ENCODE measurements at places on chromosomes 7 and 10.

- no peak for DNase-seq
Measured at GRCh38 chr10:63133821-63134557, 861 bp downstream of the NRBF2 start.

- peak; percentile 74 for DNase-seq
Measured at GRCh38 chr10:43857206-43857930, 208.7 kb upstream of the ZNF32 start.

- DNase-seq = no peak
Measured at GRCh38 chr10:126016156-126016805, 119.9 kb downstream of the FANK1 start.

DNA sequence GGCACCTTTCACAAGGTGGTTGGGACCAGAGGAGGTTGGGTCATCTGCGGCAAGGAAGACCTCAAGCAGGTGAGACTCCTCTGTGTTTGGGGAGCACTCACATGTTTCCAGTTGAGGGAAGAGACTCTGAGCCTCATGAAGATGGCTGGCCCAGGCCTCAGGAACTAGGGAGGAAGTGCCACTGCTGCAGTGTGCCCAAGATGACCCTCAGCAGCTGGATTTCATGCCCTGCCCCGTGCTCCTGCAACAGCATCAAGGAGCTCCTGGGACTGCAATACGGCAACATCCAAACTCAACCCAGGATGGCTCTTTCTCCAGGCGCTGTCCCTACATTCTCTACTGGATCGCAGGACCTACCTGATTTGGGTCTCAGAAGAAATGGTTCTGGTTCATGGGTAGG is 73.8 kb downstream of the GOLGA7B start:
- DNase-seq = no peak

- peak; percentile 57 for DNase-seq
Measured at GRCh38 chr7:46071076-46071475, 150.0 kb upstream of the IGFBP3 start.

- no peak for DNase-seq
Measured at GRCh38 chr10:71213761-71214440, 1.5 kb downstream of the UNC5B start.

GRCh38 chr7:75546237-75547015 is 54.3 kb downstream of the SPDYE5 start:
- no peak for DNase-seq

DNA sequence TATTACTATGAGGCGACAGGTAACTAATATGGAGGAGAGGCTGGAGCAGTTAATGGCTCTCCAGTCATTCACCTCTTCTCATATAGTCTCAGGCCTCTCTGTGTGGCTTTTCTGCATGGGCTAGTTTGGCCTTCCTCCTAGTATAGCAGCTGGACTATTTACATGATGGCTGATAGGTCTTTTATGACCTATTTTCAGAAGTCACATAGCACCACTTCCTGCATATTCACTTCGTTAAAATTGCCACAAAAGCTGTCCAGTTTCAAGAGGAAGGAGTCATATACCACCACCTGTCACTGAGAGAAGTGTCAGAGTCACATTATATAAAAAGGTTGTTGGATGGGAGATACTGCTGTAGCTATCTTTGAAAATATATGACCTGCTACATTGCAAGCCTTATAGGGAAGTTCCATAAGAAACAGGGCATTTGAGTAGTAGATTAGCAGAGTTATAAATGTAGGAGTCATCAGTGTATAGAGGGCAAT is 8.0 kb upstream of the DMTF1 start:
- no peak for DNase-seq

DNA sequence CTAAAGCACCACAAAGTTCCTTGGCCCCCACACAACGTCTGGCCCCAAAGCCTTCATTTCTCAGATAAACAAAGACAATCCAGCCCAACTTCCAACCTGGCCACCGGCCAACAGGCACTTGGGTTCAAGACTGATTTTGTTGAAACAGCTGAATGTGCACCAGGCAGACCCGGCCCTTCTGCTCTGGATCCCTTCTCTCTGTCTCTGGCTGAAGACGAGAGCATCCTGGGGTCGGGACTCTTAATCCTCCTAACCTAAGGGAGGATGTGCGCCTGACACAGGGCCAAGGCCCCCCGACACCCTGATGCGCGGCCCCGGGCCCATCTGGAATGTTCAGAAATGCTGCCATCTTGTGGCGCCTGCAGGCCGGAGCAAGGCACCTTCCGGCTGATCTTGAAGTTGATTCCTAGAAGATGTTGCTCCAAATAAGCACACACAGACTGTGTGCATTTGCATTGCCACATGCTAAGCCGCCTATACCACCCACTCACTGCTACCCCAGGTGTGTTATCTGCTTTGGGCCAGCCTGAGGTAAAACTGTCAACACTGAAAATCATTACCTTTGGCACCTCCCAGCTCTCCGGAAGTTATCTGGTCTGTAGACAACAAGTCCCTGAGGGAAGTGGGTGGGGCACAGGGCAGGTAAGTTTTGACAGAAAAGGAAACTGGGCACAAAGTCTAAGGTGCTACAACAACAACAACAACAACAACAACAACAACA is 98.4 kb upstream of the HABP2 start:
- peak; percentile 12 for DNase-seq

DNA sequence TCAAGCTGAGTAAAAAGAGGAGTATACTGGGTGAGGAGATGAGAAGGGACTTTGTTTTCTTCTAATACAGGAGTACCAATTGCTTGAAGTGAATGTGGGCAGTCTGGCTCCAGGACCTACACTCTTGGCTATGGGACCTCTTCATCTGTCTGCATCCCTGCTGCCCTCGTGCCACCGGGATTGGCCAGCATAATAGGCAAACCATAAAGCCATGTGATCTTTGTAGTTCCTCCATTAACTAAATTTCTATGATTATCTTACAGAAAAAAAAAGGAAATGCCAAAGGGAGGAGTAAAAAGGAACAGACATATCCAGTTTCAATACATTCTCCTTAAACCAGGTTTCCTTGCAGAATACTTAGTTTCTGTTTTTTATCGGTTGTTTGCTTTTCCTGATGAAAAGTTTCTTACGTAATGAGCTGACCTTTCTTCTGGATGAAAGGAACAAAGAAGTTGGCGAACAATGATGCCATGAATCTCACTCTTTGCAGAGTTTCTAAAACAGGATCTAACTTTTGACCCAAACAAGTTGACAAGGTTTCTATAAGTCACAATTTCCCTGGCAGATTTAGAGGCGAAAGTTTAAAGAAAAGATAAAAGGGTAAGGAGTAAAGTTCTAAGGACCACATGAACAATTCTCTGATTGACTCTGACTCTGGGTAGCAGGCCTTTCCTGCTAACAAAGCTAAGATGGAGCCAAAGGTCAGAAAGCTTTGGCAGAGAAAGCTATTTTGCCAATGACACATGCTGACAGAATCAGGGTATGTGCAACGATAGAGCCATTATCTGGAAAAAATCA is 54.1 kb downstream of the LAMB1 start:
- DNase-seq = peak; percentile 60

- no peak for DNase-seq
Measured at GRCh38 chr10:89475125-89475524, 60.3 kb downstream of the SLC16A12 start.

GRCh38 chr10:10778959-10779358 is 238.7 kb upstream of the CELF2 start:
- no peak for DNase-seq

- peak; percentile 53 for DNase-seq
Measured at GRCh38 chr10:110425684-110426293, 71.9 kb upstream of the DUSP5 start.

- no peak for DNase-seq
Measured at GRCh38 chr7:139851770-139852481, 22.9 kb downstream of the TBXAS1 start.

DNA sequence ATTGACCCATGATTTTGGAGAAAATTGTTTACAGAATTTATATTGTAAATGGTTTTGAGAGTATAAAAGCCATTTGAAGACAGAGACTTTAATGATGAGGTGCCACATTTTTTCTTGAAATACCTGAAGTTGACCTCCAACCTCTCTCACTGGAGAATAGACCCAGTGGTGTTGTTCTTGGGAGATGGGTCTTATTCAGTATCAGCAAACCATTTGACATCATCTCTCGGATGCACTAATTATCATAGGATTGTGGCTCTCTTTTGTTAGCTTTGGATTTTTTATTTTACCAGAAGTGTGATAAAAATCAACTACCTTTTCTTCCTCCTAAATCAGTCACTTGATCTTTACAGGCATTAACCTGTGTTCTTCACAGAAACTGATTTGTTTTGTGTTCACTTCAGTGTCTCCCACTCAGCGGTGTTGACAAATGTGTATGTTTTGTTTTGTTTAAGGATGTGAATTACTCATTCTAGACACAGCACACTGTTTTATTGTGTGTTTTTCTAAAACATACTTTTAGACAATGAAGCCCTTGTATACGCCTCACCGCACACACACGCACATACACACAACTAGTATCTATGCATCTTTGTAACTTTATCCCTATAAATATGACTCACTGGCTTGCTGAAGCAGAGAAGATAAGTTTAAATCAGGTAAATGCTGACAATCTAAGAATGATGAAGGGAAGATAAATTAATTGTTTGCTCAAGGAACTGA is 455.6 kb downstream of the INHBA start:
- DNase-seq = no peak

- DNase-seq = no peak
Measured at GRCh38 chr7:141431140-141431479, 120.1 kb upstream of the AGK start.

All from MG63 (cell line).